Smooth muscle cell of the pulmonary artery (primary cell): ENCODE measurements at places on chromosomes 12 and 14. TPM values are rescaled to one million over a fixed set of nuclear protein-coding genes. Genes with fewer than 3 reads are reported as not detected.

KRT74 gene
- total RNA-seq: not detected in 2 replicates

CLEC4C gene
- not detected in 2 replicates for total RNA-seq

AMDHD1 gene
- total RNA-seq: 0.07 and 0.13 TPM in 2 replicates

C1R gene
- total RNA-seq: 340 and 347 TPM in 2 replicates

PIP4P1 gene
- 17.9 and 22.4 TPM in 2 replicates for total RNA-seq

DAAM1 gene
- total RNA-seq: 31.0 and 33.4 TPM in 2 replicates

ATP23 gene
- 2.8 and 9.8 TPM in 2 replicates for total RNA-seq

ERBB3 gene
- total RNA-seq: 0.10 and 0.52 TPM in 2 replicates

AQP6 gene
- total RNA-seq: 0.10 and 0.20 TPM in 2 replicates

ACRBP gene
- 0.13 and 0.26 TPM in 2 replicates for total RNA-seq

PAPLN gene
- total RNA-seq: 2.5 and 3.2 TPM in 2 replicates

PMCH gene
- total RNA-seq: 0.30 and 0.39 TPM in 2 replicates
